ENCODE measurements at places on chromosomes 2 and 18.

DNA sequence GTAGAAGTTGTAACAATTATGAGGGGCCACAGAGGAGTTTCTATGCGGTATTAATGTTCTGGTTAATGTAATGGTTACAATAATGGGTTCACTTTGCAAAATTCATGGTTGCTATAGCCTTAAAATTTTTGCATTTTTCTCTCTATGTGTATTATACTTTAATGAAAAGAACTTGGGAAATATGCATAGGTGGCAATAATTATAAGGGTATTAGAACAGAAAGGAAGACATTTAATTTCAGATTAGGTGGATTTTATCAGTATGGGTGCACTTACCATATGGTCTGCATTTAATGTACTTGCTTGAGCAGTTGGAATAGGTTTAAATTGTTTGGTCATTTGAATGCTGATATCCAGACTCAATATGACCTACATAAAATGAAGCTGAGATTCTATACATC lies 161.6 kb upstream of the TACR1 start:
- H3K4me3 ChIP-seq, result no peak overlapping the region
- no peak overlapping the region for H3K27ac ChIP-seq
- no peaks in the 10 kb centered on the region for H3K27me3 ChIP-seq
- H3K4me1 ChIP-seq, result no peaks in the 10 kb centered on the region
- DNase-seq, result no peak

DNA sequence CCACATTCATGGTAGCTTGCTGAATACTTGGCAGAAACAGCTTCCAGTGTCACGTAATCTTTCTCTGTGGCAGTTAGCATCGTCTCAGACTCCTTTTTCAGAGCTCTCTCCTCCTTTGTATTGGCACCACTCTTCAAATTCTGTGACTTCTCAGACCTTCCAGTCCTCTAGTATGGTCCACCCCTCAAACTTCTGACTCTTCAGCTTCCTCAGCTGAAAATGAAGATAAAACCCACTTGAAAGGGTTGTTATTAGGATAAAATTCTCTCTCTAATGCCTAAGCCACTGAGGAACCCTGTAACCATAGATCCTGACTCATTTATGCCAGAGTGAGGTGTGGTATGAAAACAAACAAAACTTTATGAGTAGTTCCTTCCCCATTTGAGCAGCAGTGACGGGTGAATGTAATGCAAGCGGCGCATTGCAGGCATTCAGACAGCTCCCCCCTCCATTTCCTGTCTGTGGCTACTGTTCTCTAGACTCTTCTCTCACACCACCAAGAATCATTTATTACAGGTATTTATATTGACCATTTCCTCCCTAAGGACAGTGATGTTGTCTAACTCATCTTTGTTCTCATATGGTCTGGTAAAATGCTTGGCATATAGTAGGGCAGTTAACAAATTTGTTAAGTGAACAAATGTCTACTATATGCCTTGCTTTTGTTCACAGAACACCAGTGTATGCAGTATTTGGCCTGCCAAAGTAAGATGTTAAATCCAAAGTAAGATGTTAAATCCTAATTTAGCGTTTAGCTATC lies 35.3 kb downstream of the GALNT1 start:
- no peak overlapping the region for H3K4me3 ChIP-seq
- no peaks in the 10 kb centered on the region for H3K36me3 ChIP-seq
- H3K27me3 ChIP-seq, result no peaks in the 10 kb centered on the region
- no peak for DNase-seq
- no peak overlapping the region for H3K27ac ChIP-seq

GRCh38 chr2:73749314-73749713 lies 12.2 kb upstream of the TPRKB start:
- H3K27ac ChIP-seq, result no peak overlapping the region
- DNase-seq, result no peak
- no peaks in the 10 kb centered on the region for H3K36me3 ChIP-seq
- H3K4me1 ChIP-seq, result no peaks in the 10 kb centered on the region
- no peaks in the 10 kb centered on the region for H3K27me3 ChIP-seq
- H3K4me3 ChIP-seq, result no peak overlapping the region

DNA sequence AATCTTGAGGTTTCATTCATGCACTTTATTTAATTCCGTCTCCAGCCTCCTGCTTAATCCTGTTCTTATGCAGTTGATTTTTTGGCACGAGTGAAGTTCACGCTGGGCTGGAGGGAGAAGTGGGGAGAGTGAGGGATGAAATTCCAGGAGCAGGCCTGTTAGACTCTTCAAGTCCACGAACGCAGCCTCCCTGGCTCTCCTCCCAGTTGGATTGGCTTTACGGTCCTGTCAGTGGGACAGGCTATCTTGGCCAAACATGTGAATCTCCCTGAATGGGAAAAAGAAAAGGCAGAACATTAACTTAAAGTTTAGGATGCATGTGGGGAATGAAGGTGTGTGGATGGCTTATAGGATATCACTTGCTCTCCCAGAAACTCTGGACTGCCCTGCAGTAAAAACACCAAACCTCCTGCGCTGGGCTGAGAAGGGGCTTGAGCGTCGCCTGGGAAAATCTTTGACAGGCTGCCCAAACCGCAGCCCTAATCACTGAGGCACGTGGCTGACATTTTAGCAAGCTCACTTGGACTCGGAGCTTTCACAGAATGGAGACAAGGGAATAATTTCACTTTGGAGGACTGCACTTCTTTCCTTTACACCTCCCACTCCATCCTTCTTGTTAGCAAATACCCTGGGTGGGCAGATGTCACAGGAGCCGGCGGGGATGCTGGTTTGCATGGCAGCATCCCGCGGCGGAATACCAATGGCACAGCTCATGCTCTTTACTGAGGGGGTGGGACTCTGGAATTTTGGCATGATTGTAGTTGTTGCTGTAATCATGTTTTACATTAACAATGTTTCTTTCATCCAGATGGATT lies 93.9 kb downstream of the ACKR3 start:
- DNase-seq, result peak; percentile 44
- H3K27me3 ChIP-seq, result no peaks in the 10 kb centered on the region
- no peak overlapping the region for H3K4me3 ChIP-seq
- peaks cover 7% of the 10 kb centered on the region for H3K4me1 ChIP-seq

DNA sequence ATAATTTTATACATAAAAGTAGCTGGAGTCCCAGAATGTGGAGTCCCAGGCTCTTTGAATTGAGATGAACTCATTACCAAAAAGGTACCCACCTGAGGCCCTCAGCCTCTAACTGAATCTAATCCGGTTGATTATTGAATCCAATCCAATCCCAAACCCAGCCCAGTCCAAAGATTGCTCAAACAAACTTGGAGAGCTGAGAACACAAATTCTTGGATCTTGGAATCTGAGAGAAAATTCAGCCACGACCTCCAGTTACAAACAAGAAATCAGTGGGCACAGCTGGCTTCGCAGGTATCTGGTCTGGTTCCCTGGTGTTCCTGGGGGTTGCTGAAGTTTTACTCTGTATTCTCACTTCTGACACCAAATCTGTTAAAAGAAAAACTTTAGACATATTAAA lies 28.4 kb upstream of the RHOB start:
- H3K36me3 ChIP-seq, result no peaks in the 10 kb centered on the region
- no peak overlapping the region for H3K27ac ChIP-seq
- DNase-seq, result no peak
- H3K4me1 ChIP-seq, result peaks cover 21% of the 10 kb centered on the region
- no peak overlapping the region for H3K4me3 ChIP-seq
- H3K27me3 ChIP-seq, result no peaks in the 10 kb centered on the region

- no peak overlapping the region for H3K4me3 ChIP-seq
- no peak for DNase-seq
- H3K36me3 ChIP-seq, result no peaks in the 10 kb centered on the region
- no peaks in the 10 kb centered on the region for H3K27me3 ChIP-seq
- H3K27ac ChIP-seq, result no peak overlapping the region
Measured at GRCh38 chr18:58896734-58897508, 32.2 kb downstream of the ZNF532 start.

DNA sequence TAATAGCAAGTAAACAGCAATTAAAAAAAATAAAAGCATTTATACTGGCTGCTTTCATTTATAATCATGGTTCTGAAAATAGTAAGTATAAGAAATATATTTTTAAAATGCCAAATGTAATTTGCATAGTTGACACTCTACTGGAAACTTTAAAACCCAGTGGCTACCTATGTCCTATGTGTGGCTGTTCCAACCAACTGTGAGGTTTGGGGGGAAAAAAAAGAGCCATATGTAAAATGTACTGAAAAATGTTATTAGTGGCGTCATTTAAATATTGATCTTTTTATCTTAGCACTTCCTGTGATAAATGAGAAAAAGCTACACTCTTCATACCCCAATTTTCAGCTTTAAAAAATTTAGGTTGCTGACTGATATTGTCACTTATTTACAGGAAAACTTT lies 270.7 kb downstream of the TCF4 start:
- no peaks in the 10 kb centered on the region for H3K27me3 ChIP-seq
- no peak overlapping the region for H3K27ac ChIP-seq
- DNase-seq, result no peak
- no peaks in the 10 kb centered on the region for H3K36me3 ChIP-seq
- H3K4me1 ChIP-seq, result peaks cover 6% of the 10 kb centered on the region

- no peak overlapping the region for H3K4me3 ChIP-seq
- H3K27me3 ChIP-seq, result no peaks in the 10 kb centered on the region
- H3K36me3 ChIP-seq, result no peaks in the 10 kb centered on the region
- no peak overlapping the region for H3K27ac ChIP-seq
- no peaks in the 10 kb centered on the region for H3K4me1 ChIP-seq
- DNase-seq, result no peak
Measured at GRCh38 chr2:104638859-104639202, 215.1 kb upstream of the POU3F3 start.

DNA sequence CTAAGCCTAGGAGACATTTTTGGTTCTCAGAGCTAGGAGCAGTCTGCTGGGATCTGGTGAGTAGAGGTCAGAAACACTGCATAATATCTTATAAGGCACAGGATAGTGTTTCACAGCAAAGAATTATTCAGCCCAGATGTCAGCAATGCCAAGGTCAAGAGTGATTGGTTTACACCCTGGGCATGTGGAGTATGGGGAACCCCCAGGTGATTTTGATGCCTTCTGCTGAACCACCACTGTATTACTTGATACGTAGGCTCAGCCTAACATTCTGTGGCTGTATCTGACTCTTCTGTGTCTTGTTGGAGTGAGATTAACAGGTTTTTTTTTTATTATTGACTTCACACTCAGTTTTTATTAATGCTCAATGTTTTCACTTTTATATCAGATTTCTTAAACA lies 6.0 kb downstream of the DDX18 start:
- no peak overlapping the region for H3K27ac ChIP-seq
- no peaks in the 10 kb centered on the region for H3K36me3 ChIP-seq
- H3K4me3 ChIP-seq, result no peak overlapping the region

DNA sequence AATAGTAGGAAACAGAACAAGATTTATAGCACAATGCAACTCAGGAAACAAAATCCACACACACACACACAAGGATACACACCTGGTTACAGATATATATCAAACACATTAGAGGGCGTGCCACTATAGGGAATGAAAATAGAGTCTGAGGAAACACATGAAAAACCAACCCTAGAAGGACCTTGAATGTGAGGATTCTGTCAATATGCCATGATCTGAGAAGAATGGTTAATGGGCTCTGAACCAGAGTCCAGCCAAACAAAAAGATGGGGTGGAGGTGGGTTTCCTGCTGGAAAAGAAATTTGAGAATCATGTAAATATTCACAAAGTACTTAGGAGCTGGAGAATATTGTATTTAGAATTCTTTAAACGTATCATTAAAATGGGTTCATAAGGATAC lies 7.8 kb upstream of the TMEM37 start:
- H3K27ac ChIP-seq, result no peak overlapping the region
- H3K36me3 ChIP-seq, result no peaks in the 10 kb centered on the region
- H3K4me1 ChIP-seq, result peaks cover 21% of the 10 kb centered on the region
- no peak for DNase-seq
- no peak overlapping the region for H3K4me3 ChIP-seq

GRCh38 chr2:10374362-10374943 lies 71.7 kb downstream of the HPCAL1 start:
- H3K4me3 ChIP-seq, result no peak overlapping the region
- no peak for DNase-seq
- H3K36me3 ChIP-seq, result no peaks in the 10 kb centered on the region
- H3K27me3 ChIP-seq, result no peaks in the 10 kb centered on the region

GRCh38 chr18:32502014-32502413 lies 31.3 kb upstream of the GAREM1 start:
- H3K27ac ChIP-seq, result no peak overlapping the region
- H3K4me3 ChIP-seq, result no peak overlapping the region
- H3K27me3 ChIP-seq, result no peaks in the 10 kb centered on the region
- H3K4me1 ChIP-seq, result no peaks in the 10 kb centered on the region
- DNase-seq, result no peak

- no peak overlapping the region for H3K4me3 ChIP-seq
- no peak for DNase-seq
- H3K4me1 ChIP-seq, result no peaks in the 10 kb centered on the region
- no peak overlapping the region for H3K27ac ChIP-seq
- H3K36me3 ChIP-seq, result no peaks in the 10 kb centered on the region
- no peaks in the 10 kb centered on the region for H3K27me3 ChIP-seq
Measured at GRCh38 chr2:230748087-230748486, 35.4 kb downstream of the CAB39 start.

DNA sequence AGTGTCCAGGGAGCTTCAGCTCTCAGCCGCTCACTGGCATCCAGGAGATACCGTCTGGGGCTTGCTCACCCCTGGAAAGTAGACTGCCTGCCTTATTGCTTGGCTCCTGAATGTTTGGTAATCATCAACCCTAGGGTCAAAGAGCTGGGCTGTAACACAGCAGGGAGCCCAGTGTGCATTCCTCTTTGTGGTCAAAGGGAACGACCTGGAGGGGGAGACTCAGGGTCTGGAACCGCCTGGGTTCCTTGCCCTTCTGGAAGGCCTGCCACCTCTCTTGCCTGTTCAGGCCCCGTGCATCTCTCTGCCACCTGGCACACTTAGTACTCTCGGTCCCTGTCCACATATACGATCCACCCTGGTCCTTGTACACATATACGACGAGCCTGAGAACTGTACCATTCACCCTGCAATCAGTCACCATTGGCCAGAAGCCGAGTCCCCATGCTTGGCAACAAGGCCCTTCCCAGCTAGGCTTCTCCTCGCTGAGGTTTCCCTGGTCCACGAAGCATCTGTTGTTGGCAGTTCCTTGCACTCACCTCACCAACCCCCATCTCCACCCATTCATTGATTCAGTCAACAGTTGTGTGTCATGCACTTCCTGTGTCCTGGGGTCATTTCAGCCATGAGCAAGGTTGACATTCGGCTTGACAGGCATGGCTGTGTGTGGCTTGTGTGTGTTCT lies at the start of gene NAT8:
Gene NAT8, minus strand, starts transcription at position 85 of the 681 bp plus-strand sequence. CDS start 794 bp downstream, outside the sequence.
- no peak within 1 kb of the TSS for H3K27ac ChIP-seq
- peaks cover 34% of the 10 kb centered on the region for H3K4me1 ChIP-seq
- no peak within 1 kb of the TSS for H3K4me3 ChIP-seq
- H3K27me3 ChIP-seq, result no peaks in the 10 kb centered on the region
- no peaks in the 10 kb centered on the region for H3K36me3 ChIP-seq

DNA sequence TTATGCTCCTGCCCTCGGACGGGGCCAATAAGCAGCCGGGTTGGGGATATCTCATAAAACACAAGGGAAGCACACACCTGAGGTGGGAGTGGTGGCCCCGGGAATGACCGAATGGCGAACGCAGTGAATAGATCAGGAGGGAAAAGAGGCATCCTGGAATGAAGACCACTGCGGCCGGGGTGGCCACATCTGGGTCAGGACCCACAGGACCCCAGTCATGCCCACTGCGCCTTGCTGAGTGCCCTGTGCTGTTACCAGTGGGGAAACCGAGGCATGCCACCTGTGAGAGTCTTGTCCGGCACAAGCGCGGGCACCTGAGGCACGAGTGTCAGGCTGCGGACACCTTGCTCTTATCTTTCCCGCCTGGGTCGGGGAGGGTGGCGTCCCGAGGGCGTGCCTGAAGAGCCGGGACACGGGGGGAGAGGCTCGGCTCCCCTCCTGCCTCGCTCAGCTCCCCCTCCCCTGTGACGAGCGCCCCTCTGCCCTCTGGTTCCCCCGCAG lies 1.6 kb downstream of the PDCD1 start:
- H3K27me3 ChIP-seq, result no peaks in the 10 kb centered on the region
- no peaks in the 10 kb centered on the region for H3K36me3 ChIP-seq
- H3K4me1 ChIP-seq, result peaks cover 17% of the 10 kb centered on the region
- no peak overlapping the region for H3K27ac ChIP-seq
- peak; percentile 42 for DNase-seq
